ENCODE measurements at places on chromosomes 3 and 15. TPM values are rescaled to one million over a fixed set of nuclear protein-coding genes. Genes with fewer than 3 reads are reported as not detected.

- DNase-seq = no peak
Observed at GRCh38 chr3:8317661-8318649, 183.7 kb upstream of the LMCD1 start.

DNA sequence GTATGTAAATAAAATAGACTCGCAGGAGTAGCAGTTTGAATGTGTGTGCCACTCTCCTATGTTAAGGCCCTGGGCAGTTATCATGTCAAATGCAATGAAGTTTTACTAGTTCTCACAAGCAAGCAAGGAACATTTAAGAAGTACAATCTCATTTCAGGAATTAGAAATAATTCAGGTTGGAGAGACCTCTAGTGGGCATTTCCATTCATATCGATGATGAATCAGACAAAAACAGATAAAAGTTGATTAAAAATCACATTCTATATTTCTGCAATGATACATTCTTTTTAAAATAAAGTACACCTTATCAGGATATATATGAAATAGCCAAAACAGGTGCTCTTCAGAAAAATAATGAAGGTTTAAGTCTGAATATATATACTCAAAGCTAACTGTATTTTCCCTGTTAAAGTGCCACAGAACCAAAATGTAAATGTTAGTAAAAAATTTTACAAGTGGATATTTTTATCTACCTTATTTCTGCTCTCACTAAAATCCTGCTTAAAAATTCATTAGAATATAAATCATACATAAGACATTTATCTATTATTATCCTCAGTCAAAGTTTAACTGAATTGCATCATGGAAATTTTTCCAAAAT, 492.4 kb upstream of the FRG2C start:
- DNase-seq = no peak

GRCh38 chr3:30024466-30024865, 581.9 kb upstream of the TGFBR2 start:
- DNase-seq = no peak

DNA sequence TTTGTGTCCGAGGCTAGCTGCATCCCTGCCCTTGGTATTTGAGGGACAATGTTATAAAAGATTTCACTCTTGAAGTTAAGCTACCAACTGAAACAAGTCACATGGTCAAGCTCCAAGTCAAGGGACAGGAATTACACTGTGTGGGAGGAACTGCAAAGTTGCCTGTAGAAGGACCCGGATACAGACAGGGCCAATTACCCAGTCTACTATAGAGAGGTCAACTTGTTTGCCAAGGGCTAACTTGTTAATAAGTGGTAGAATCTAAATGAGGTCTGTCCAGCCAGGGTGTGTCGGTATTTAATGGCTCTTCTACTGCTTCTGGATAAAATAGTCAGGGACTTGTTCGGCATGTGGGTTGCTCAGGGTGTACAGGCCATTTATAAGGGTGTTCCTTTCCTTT, 55.7 kb downstream of the PTPRG start:
- no peak for DNase-seq

DNA sequence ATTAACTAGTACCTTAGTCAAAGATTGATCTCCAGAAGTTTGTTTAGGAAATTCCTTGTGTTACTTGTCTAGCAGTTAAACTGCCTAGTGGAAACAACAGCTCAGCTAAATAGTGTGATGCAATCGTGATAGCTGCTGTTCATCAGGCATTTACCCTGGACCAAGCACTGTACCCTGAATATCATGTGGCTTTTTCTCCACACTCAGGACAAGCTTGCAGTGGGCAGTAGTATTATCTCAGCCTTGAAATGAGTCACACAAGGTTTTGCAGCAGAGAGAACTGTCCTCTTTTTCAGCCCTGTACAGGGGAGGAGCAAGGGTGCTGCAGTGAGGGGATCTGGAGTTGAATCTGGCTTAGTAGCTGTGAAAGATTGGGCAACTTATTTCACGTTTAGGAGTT, 208.4 kb downstream of the TP63 start:
- peak; percentile 80 for DNase-seq

DNA sequence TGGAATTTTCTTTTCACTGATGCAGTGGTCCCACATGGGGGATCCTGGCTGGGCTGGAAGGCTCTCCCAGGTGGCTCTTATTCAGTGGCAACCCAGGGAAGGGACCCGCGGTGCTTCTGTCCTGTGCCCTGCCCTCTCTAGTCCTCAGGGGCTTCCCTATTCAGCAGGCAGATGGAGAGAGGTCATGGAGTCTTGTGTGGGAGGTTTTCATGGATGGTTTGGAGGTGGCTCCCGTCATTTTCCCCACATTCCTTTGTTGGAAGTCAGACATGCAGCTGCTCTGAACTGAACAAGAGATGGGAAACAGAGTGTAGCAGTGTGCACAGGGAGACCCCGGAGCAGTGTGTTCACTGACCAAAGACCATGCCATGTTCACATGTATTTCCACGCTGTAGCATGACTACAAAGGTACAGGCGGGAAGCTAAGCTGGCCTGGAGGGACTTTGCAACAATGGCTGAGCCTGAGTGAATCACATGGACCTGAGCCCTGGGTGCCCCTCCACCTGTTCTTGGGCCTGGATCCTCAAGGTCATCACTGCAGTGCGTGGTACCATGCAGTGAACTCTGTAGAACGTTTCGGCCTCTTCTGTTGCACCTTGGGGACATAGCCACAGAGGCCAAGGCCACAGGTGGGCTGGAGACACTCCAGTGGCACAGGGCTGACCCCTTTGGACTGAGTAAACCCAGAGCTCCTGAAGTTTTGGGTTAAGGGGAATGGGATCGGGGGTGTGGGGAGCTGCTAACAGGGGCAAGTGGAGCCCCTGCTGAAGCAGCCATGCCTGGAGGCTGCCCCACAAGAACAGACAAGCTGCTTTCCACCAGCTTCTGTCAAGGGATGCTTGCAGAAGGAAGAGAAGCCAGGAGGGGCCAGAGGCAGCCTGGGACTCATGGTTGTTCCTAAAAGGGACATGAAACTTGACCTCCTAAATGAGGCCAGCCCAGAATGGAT, 123.0 kb downstream of the ASB7 start:
- no peak for DNase-seq

- DNase-seq = no peak
Observed at GRCh38 chr3:189212681-189213080, 40.9 kb downstream of the TPRG1 start.

- no peak for DNase-seq
Observed at GRCh38 chr3:71578054-71578751, 5.3 kb downstream of the FOXP1 start.

DNA sequence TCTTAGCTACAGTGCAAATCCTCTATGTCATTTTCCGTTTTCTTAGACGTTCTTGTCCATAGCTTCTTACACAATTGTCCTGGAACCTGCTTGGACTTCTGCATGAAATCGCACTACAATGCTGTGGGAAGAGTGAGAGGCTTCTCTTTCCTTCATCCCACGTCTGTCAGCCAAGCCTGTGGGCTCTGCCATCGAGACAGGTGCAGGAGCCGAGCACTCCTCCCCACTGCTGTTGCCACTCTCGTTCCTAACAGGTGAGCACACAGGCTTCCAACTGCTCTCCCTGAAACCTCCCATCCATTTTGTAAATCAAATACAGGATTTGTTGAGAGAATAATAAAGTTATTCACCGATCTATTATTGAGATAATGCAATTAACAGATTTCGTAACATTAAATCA, 23.5 kb downstream of the ZXDC start:
- no peak for DNase-seq

DNA sequence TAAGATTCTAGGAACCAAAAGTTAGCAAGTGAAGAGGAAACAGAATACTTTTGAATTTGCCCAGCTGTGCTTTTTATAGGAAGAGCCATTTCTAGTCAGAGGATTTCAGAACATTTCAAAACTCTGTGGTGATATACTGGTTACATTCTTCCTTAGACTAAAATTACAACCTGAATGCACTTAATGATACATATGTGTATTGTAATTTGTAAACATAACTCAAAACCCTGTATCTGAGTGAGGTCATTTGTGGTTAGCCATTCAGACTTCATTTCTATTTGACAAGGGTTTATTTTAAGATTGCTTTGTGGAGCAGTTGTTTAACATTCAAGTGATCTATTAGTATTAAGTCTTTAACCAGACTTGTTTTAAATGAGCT, 59.4 kb upstream of the TRIM71 start:
- DNase-seq = no peak

Gene PLAAT1
- 0.14 TPM for total RNA-seq

Gene CLRN1
- not detected for total RNA-seq

Gene BLM
- 16.7 TPM for total RNA-seq
